ENCODE measurements at places on chromosomes 5 and 9.

DNA sequence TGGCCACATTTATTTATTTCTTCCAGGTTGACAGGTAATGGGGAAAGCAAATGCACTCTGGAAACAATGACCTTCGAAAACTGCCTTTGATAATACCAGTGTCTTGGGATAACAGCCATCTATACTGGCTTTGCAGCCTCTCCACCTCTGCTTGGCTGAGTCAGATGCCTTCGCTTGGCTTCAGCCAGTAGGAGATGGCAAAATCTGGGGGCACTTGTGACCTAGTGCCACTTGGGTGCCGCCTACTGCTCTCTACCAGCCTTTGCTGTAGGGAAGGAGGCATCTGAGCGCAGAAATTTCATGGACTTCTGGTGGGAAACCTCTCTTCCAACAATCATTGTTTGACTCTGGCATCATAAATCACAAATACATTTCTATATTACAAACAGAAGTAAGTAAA, 21.8 kb downstream of the FYB1 start:
- no peak for DNase-seq

GRCh38 chr5:83265318-83265717, 188.0 kb downstream of the XRCC4 start:
- DNase-seq, result no peak

- DNase-seq, result no peak
Observed at GRCh38 chr5:173577166-173577565, 39.3 kb downstream of the BOD1 start.

GRCh38 chr9:137694236-137694959, 75.6 kb downstream of the EHMT1 start:
- DNase-seq, result no peak

GRCh38 chr9:131420980-131421624, 27.2 kb downstream of the PRRC2B start:
- no peak for DNase-seq

GRCh38 chr9:98241357-98242300, 13.8 kb downstream of the TBC1D2 start:
- no peak for DNase-seq

DNA sequence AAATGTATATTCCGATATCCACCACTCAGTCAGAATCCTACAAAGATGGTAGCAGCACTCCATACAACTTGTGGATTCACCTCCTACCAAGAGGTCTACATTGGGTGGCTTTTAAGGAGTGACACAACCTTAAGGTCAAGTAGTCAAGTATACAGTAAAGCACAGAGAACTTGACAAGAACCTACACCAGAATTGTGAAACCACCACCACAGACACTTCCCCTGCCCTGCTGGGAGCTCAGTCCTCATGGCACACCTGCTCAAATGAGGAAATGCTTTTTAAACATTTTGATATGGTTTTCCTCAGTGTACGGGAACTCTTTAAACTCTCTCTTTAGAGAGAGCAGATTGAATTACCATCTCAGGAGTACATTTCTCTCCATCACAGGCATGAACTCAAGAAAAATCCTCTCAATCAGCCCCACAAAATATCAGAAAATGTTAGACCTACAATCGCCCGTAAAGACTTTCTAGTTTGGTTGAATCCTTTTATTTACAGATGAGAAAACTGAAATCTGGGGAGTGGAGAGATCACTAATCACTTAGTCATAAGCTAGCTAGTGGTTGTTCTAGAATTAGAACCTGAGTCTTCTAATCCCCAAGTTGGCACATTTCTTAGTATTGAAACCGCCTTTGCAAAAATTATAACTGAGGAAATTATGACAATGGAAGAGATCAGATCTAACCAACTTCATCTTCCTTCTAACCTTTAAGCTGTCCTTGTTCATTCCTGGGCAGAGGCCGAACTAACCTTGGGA, 38.5 kb upstream of the NR4A3 start:
- DNase-seq, result peak; percentile 37

DNA sequence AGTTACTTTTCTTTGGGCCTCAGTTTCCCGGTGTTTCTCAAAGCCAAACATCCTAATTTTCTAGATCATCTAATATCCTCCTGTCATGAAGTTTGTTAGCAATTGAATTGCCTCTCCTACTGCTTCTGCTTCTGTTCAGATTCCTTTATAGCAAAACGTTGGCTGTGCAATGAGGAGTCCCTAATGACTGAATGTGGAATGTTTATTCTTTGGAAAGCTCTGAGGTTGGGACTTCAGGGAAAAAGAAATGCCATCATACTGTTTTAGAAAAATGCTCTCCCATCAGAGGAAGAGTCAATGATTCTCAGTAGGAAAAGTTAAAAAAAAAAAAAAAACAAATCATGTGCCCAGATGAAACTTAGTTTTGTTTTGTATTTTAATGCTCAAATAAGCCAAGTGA, 268.7 kb upstream of the PAPPA start:
- no peak for DNase-seq

GRCh38 chr5:54965806-54966205, 19.6 kb downstream of the ESM1 start:
- DNase-seq, result no peak

DNA sequence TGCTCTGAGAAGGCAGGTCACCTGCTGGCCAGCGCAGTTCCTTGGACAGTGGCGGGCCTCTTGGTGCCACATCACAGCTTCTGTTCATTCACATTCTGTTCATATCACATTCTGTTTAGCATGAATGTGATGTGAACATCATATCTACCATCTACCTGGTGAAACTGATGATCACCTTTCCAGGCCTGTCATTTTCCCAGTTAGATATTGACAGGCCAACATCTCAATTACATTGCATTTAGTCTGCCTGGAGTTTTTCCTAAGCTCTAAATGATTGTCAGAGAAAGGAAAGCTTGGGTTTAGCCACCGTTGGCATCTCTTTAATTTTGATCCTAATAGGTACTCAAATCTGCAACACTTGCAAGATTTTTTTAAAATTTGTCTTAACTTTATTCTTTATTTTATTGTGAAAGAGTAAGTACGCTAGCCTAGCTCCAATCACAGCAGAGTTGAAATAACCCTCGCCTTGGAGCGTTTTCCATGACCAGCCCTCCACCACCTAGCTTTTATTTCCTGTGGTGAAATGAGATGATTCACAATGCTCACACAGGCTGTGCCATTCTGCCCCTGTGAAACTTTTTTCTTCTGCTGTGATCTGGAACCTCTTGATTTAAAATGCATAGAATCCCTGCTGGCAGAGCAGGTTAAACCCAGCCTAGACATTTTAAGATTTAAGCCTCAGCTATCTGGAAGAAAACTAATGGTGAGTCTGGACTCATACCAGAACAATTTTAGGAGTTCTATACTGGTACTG, 225.0 kb downstream of the ESM1 start:
- DNase-seq, result no peak

DNA sequence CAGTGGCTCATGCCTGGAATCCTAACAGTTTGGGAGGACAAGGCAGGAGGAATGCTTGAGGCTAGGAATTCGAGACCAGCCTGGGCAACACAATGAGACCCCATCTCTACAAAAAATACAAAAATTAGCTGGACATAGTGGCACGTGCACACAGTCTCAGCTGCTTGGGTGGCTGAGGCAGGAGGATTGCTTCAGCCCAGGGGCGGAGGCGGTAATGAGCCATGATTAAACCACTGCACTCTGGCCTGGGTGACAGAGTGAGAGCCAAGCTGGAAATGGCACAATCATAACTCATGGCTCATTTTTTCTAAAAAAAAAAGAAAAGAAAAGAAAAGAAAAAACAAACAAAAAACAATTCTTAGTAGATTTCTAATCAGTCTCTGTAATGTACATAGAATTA, 446.2 kb downstream of the ELAVL2 start:
- DNase-seq, result no peak

DNA sequence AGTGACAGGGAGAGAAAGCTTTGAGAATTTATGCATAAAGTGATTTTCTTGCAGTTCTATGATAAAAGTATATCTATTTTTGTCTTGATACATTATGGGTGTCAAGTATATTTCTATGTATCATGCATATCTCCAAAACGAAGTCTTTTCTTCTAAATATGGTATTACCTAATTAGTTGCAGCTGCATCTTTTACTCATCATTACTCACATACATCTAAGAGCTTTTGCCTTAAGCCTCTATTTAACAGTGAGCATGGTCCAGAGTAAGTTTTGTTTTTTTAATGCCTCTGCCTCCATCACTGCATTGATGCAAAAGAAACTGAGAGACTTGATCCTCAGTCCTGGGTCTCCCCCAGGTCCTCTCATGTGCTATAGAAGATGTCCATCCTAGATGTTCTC, 40.0 kb upstream of the SMC5 start:
- DNase-seq, result no peak

GRCh38 chr5:149485655-149486615, 65.3 kb downstream of the CSNK1A1 start:
- peak; percentile 41 for DNase-seq

GRCh38 chr5:88474574-88474973, 205.9 kb upstream of the TMEM161B start:
- DNase-seq, result no peak

DNA sequence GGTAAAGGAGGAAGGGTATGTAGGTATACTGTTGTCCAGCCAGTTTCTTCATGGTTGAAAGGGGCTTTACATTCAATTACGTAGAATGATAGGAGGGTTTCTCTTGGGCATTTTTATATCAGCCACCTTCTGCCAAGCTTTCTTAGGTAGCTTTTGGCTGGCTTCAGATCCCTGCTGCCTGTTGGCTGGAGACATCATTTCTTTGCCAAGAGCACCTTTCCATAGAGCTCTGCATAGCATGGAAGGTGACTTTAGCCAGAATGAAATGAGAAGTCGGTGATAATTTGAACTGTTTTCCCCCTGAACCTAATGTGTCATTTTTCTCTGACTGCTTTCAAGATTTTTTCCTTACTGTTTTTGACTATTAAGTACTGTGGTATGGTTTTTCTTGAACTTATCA, 26.9 kb downstream of the TMEFF1 start:
- DNase-seq, result no peak

DNA sequence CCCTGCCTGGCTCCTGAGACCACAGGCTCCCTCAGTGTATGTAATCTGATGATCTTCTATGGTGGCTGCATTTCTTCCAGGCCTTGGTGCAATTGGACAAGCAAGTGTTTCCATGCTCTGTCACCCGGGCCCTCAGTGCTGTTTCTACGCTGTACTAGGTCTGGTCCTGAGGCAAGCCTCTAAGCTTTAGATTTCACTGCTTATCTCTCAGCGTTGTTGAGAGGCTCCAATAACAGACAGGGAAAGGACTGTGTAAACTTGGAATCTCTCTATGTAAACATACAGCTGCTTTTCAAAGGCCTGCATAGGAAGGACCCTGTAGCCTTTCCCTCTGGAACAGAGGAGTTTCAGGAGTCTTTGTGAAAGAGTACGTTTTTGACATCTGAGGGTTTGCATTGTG, 38.6 kb upstream of the NFIB start:
- no peak for DNase-seq

DNA sequence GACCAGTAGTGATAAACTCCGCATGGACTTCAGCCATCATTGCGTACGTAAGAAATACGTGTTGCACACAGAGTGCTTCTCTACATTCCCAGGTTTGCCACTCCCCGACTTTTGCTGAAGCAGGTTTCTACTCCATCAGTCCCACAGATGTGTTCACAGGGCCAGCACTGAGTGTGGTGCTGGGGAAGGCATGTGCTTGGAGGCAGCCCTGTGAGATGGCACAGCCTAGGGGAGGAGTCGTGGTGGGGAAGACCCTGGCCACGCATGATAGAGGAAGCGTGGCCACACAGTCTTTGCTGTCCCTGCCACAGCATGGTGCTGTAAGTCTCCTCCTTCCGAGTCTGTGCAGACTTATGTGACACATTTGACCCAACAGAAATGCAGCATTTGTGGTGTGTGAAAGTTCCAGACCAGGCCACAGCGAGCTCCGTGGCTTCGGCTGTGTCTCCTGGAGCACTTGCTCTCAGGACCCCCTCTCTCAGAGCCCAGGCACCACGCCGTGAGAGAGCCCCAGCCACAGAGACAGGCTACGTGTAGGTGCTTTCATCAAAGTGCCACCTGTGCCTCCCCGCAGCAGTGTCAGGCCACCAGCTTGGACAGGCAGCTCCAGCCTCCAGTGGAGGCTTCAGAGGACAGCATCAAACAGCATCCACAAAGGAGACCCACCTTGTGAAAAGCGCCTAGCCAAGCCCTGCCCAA, 197.8 kb downstream of the AUH start:
- DNase-seq, result no peak

DNA sequence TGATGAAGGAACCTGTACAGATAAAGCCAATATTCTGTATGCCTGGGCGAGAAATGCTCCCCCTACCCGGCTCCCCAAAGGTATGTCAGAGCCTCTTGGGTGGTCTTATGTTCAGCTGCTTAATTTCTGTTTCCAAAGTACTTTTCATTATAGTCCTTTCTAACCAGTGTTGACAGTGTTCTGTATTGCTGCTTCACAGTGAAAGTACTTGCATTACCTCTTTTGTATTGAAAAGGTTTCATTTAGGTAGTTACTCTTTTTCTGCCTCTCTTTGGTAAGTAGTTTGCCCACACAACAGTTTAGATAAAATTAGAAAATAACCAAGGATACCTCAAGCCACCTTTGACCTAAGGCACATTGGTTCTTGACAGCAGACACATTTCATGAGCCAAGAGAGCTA, 169.9 kb downstream of the PAM start:
- no peak for DNase-seq

- DNase-seq, result no peak
Observed at GRCh38 chr5:61619777-61620518, 287.9 kb downstream of the ZSWIM6 start.

GRCh38 chr5:179307013-179307800, 38.1 kb downstream of the ADAMTS2 start:
- no peak for DNase-seq

DNA sequence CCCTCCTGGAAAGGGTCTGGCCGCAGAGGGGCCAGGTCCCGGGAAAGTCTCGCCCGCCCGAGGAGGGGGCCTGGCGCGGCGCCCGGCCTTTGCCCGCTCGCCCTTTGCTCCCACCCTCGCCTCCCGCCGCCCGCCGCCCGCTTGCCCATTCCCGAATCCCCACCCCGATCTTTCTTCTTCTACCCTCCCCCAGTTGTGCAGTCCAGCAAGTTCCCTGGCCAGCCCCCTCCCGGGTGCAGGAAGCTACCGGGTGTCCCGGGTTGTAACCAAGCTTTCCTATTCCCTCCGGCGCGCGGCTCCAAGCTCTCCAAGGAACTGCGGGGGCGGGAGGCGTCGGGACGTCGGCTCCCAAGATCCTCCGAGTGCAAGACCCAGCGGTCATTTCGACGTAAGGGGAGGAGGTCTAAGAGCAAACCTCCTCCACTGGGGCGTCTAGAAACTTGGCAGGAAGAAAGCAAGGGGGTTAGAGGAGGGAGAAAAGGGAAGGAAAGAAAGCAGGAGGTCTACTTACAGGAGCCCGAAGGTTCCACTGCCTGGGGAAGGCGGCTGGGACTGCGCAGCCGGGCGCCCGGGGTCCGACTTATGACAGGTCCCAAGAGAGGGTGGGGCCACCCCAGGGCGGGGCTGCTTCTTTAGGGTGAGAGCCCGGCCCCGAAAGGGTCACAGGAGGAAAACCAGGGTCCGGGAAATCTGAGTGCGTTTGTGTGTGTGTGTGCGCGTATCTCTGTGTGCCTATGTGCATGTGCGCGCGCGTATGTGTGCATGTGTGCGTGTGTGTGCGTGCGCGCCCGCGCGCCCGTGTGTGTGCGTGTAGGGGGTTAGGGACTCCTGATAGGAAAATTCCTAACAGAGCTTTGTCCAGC, at the start of gene PTGR1:
Gene PTGR1, minus strand, starts transcription at position 556 of the 863 bp plus-strand sequence. CDS start 2,225 bp downstream, outside the sequence.
- DNase-seq, result no peak

- no peak for DNase-seq
Observed at GRCh38 chr9:87513161-87513560, 15.5 kb downstream of the DAPK1 start.

Data from NAMALWA (cell line).